ENCODE measurements at places on chromosomes 3 and 15. TPM values are rescaled to one million over a fixed set of nuclear protein-coding genes. Genes with fewer than 3 reads are reported as not detected.

DNA sequence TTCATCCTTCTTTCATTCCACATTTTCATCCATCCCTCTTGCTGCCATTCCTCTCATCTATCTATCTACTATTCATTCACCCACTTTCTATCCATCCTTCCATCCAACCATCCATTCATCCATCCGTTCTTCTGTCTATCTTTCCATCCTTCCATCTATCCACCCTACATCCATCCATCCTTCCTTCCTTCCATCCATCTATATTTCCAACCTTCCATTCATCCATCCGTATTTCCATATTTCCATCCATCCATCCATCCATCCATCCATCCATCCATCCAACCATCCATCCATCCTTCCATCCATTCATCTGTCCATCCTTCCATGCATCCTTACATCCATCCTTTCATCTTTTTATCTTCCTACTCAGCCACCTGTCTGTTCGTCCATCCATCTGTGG is 14.0 kb downstream of the SLC6A20 start:
- no peak for DNase-seq

DNA sequence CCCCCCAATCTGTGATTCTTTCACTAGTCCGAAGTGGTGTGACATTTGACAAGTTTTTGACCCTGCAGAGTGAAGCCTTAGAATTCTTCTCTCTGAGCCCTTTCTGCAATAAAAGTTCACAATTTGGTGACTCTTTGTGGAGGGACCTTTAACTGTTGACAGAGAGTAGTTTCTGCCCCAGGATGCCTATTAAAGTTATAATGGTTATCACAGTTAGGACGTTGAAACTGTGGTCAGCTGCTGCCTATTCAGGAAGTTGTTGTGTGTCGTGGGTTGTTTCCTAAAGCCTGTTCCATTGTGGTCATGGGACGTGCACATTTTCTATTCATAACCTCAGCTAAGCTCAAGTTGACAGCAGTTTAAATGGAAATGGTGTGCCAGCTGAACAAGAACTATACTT is 274.5 kb downstream of the NEK10 start:
- no peak for DNase-seq

- no peak for DNase-seq
Observed at GRCh38 chr3:171086914-171087313, 60.4 kb upstream of the SLC2A2 start.

GRCh38 chr3:139204728-139205127 is 139.1 kb upstream of the MRPS22 start:
- DNase-seq: no peak

DNA sequence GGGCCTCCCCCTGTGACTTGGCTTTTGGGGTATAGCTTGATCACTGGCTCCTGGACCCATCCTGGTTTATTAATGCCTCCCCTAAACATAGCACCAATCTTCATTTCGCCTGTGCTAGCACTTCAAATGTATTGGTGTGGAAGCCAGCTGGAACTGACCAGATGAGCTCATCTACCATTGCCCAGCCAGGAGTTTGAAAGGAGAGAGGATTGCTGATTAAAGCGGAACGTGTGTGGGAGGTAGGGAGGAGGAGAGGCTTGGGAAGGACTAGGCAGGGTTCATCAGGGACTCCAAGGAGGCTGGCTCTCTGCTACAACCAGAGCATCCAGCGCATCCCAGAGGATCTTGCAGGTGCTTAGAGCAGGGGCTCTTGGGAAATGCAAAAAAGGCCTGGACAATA is 34.4 kb upstream of the TLE3 start:
- DNase-seq: no peak

GRCh38 chr15:84961707-84962106 is 19.9 kb upstream of the PDE8A start:
- DNase-seq: no peak

GRCh38 chr3:187828579-187829452 is 83.5 kb upstream of the BCL6 start:
- DNase-seq: no peak

DNA sequence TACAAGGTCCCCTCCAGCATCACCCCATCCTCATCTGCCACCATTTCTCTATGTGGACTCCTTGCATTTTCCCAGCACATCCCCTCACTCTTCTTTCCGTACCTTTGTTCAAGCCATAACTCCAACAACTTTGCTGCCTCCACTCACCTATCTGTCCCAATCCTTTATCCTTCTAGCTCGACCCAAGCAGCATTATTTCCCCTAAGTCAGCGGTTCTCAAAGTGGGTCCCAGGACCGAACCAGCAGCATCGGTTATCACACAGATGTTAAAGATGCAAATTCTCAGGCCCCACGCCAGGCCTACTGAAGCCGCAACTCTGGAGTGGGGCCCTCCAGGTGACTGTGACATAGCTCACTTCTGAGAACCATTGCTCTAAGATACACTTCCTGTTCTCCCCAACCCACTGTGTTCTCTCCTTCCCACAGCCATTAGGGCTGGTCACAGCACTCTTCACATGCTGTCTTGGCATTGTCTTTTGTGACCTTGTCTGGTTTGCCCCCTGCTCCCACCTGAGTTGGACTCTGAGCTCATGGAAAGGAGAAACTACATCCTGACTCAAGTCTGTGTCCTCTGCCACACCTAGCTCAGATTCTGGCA is 56.2 kb downstream of the AAGAB start:
- no peak for DNase-seq

DNA sequence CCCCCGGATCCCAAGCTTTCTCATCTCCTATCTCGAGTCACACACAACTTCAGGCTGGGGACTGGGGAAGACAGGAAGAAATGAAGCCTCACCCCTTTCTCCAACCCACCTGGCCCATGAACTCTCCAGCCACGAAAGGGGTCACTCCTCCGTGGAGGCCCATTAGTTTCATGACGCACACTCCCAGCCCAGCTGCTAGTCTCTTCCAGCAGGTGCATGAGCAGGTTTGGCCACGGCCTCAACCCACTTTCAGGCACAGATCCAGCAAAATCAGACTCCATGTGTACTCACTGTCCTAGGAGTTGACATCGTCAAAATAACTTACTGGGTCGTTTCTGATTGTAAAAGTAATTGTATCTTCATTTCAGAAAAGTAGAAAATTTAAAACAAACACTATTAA is 76.6 kb downstream of the C3orf70 start:
- no peak for DNase-seq

- no peak for DNase-seq
Observed at GRCh38 chr3:125512135-125512920, 7.7 kb downstream of the SNX4 start.

DNA sequence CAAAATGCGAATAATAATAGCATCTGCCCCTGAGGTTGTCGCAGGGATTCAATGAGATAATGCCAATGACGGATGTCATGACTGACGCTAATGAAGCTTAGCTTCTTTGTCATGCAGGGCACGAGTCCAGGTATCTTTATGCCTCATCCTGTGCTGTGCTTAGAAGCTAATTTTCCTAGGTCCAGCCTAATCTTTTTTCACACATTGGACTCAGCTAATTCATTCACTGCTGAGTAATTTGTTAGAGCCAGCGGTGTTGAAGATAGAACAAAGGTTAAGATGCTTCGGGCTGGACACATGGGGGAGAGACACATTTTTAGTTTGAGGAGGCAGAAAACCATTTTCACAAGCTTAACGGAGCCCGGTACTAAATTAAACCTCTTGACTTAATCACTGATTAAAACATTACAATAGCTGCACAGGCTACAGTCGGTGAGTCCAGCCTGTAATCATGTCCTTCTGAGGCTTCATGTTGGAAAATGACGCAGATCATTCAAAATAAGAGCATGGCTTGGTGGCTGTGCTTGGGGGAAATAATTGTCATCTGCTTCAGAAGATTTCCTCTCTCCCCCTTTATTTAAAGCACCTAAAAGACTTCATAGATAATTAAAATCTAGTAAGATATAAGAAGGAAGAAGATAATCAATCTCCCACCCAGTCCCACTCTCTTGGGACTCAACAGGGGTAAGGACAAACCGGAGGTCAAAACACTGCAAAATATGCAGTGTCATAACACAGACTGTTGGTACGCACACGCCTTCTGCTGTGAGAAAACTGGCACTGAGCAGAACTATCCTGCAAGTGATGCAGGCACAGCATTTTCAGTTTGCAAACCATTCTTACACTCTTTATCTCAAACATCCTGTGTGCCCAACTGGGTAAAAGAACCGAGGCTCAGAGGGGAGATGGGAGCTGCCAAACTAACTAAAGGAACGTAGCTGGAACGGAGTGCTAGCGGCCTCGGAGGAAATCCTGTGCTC is 3.3 kb upstream of the CCDC174 start:
- no peak for DNase-seq

DNA sequence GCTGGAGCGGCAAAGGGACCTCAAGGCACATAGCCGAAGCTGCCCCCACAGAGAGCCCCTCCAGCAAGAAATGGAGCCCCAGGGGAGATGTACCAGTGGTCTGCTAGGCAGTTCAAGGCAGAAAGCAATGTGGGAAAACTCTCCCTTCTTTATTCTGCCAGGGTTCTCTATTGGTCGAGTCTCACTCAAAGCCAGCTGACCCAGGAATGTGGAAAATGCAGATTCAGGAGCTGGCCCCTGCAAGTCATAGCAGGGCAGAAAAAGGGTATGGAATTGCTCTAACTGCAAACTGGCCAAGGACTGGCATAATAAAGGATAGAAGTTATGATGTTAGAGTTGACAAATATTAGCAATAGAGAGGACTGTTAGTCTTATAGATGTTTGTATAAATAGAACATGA is 4.0 kb upstream of the TOPAZ1 start:
- DNase-seq: no peak

DNA sequence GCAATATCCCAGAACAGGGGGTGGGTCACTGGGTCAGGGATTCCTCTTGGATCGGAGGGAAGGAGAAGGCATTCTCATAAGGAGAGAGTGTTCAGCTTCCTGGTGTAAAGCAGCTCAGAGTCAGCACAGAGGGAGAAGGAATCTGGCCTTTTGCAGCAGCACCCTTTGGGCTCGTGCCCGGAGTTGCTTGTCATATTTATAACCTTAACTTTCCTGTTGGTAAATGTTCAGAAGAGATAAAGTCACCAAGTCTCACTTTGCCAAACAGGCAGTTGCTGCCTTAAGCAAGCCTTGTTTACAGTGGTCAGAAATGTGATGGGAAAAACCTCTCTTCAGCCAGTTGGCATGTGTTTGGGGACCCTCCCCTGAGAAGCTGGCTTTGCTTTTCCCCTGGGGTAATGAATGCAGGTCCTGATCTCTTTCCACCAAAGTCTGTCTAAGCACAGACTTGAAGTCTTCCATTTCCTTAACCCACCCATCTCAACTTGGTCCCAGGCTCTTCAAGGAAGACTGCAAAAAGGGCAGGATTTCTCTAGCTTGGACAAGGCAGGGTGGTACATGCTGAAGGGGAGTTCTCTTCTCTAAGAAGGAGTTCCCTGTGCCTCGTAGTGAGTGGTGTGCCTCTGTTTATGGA is 206.9 kb upstream of the BHLHE40 start:
- no peak for DNase-seq

DNA sequence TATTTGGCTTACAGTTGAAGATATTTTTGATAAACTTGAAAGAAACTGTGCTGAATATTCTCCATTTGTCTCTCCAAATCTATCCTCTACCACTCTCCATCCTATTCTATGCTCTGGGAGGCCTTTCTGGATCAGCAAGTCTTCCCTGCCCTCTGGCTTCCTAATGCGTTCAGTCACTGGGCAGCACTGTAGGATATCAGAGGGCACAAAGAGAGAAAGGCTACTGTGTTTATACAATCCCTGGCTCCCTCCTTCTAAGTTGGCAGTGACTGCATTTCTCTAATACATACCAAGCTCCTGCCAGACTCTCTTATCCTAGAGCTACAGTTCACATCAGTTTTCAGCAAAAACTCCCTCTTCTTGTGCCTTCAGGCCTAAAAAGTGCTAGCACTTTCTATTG is 102.1 kb upstream of the FHIT start:
- DNase-seq: no peak

DNA sequence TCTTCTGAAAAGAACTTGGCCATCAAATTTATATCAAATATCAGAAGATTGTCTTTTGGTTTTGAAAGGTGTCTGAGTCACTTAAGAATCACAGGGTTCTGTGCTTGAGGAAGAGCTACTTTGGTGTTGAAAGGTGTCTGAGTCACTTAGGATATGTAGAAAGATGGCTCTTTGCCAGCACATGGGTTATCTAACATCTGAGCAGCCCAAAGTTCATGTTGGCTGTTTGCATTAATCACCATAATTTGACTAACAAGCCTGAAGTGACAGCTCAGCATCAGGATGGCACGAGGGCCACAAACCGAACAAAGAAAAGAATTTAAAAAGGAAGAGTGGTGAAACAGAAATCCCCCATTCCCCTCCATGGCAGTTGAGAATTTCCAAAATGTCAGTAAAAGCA is 190.5 kb upstream of the CMC1 start:
- DNase-seq: peak; percentile 66

- no peak for DNase-seq
Observed at GRCh38 chr15:39479911-39480310, 101.0 kb upstream of the THBS1 start.

GRCh38 chr3:23809840-23810342 is 4.1 kb downstream of the UBE2E1 start:
- no peak for DNase-seq

DNA sequence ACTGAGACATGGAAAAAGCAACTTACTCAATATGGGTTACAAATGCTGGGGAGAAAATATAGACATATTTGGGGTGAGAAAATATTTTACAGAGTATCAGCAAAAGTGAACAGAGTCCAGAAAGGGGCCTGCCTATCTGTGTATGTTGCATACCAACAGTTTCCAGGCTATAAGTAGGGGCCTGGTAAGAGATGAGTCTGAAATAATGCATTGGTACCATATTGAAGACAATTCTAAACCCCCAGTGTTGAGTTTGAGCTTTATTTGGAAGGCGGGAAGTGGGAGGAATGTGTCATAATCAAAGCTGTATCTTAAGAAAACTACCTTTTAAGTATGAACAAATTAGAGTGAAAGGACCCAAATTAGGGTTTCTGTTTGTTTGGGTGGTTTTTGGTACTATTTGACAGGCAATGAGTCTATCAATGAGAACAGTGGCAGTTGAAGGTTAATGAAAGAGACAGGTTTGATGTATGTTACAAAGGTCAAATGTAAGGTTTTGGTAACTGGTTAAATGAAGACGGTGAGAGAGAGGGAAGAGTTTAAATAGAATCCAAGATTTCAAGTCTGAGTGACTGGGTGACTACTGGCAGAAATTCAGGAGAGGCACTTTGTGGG is 106.3 kb upstream of the ZBED2 start:
- no peak for DNase-seq

The CELSR3 gene
- total RNA-seq: 0.87 TPM

The PDCD10 gene
- total RNA-seq: 89.8 TPM

The RASGRP1 gene
- 3.5 TPM for total RNA-seq

The POTEB2 gene
- not detected for total RNA-seq

The FAM107A gene
- total RNA-seq: 0.22 TPM

The CASR gene
- total RNA-seq: not detected

The SLC51A gene
- total RNA-seq: 0.12 TPM

The ZNF80 gene
- not detected for total RNA-seq

The ZNF385D gene
- total RNA-seq: 0.43 TPM

The ACTR8 gene
- total RNA-seq: 22.9 TPM

The CLDN11 gene
- 33.7 TPM for total RNA-seq

The CIDEC gene
- not detected for total RNA-seq

The GHSR gene
- not detected for total RNA-seq

The SLC9C1 gene
- total RNA-seq: not detected

The TBL1XR1 gene
- total RNA-seq: 68.3 TPM

The PLCH1 gene
- 3.2 TPM for total RNA-seq
